Omental fat pad (tissue), 4 donors: ENCODE measurements at places on chromosomes 4 and X. TPM values are rescaled to one million over a fixed set of nuclear protein-coding genes. Genes with fewer than 3 reads are reported as not detected.

Gene ATOH1
- not detected for total RNA-seq

- no peak for DNase-seq
These were observed 32.1 kb upstream of the SLC16A2 start for GRCh38 chrX:74389016-74389722.

GRCh38 chr4:122117743-122118142, 34.4 kb upstream of the BLTP1 start:
- DNase-seq: no peak

Gene GRID2
- not detected for total RNA-seq

DNA sequence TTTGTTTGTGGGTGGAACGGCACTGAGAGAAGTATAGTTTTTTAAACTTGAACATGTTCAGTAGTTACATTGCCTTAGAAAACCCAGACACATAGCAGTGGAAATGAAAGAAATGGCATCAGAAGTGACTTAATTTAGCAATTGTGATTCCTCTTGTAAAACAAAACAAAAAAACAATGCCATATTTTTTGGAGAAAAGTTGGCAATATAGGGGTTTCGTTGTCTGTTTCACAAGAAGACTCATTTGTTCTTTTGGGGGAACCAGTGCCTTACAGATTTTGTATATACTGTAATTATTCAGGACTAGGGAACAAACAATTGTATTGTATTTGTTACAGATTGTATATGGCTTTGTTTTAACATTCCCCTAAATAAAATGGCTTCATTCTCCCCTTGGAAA, 390.7 kb downstream of the UNC5C start:
- DNase-seq: no peak

GRCh38 chr4:143338313-143338712, 1.6 kb downstream of the GAB1 start:
- no peak for DNase-seq

Gene NDUFA1
- 47.0 TPM for total RNA-seq

DNA sequence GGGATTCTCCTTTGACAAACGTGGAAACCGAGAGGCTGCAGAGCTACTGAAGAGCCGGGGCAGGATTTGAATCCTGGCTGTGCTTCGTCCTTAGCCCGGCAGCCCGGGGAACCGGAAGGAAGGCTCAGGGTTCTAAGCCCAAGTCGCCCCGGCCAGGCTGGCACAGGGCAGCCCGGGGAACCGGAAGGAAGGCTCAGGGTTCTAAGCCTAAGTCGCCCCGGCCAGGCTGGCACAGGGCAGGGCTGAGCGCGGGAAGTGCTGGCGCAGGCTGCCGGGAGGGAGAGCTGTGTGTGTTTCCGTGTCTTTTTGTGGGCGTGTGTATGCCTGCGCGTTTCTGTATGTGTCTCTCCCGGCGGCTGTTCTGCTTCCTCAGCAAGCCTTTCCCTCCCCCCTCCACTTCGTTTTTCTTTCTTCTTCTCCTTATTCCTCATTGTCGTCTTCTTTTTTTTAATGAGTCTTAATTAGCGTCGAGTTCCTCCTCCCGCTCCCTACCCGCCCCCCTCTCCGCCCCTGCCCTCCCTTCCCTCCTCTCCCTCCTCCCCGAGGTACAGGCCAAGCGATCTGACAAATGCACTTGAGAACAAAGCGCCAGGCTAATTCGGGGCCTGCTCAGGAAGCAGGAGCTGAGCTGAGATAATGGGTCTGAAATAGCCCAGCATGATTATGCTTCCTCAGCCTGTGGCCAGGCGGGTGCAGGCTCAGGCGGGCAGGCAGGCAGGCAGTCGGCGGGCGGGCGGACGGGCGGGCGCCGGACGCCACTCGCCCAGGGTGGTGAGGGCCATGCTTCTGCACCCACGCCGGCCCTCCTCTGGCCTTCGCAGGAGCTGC, 65.9 kb downstream of the EFNB1 start:
- DNase-seq: no peak

DNA sequence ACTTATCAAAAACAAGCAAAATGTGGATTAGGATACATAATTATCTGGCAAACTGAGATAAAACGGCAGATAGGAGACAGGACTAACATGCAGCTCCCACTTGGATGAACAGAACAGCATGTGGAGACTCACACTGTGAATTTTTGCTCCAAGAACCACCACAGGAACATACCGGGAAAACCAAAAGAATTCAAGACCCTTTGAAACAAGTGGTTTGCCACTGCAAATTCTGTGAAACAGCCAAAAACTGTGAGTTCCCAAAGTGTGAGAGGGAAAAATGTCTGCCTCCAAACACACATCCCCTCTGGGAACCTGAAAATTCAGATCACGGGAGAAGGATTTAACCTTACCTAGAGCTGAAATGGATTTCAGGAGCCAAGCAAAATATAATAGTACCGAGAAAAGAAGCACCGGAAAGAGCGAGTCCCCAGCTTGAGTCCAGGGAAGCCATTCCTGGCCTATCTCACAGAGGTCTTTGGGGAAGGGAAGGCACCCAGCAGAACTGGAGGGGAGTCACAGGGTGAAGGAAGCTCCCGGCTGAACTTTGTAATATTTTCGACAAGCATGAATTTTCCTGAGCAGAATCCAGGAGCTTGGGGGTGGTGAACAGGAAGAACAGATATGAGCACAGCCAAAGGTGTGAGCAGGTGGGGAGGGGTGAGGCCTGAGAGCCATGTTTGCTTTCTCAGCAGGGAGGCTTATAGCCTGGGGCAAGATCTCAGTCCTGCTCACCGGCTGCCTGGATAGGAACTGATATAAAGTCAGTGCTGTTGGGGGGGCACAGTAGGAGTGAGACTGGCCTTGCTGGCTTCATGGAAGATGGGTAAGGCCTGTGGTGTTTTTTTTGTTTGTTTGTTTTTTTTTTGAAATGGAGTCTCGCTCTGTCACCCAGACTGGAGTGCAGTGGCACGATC, 23.9 kb downstream of the MANBA start:
- DNase-seq: no peak

DNA sequence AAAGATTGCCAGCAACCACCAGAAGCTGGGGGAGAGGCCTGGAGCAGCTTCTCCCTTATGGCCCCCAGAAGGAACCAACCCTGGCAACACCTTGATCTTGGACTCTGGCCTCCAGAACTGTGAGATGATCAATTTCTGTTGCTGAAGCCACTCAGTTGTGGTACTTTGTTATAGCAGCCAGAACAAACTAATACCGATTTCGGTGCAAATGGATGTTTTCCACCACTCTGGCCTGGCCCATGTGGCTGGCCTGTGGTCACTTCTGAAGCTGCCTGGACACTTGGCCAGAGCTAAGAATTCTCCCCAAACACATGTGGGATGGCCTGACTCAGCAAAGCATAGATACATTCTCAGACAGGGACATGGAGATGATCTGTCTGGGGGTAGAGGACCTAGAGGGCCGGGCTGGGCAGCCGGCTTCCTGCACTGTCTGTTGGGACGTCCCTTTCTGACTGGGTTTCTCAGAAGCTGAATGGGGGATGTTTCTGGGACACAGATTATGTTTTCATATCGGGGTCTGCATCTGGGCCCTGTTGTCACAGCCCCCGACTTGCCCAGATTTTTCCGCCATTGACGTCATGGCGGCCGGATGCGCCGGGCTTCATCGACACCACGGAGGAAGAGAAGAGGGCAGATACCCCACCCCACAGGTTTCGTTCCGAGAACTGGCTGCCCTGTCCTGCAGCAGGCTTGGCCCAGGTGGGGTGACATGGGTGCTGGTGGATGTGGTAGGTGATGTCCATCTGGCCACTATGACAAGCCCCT, 4.1 kb downstream of the FOXP3 start:
- no peak for DNase-seq

Gene GLRA3
- total RNA-seq: not detected

DNA sequence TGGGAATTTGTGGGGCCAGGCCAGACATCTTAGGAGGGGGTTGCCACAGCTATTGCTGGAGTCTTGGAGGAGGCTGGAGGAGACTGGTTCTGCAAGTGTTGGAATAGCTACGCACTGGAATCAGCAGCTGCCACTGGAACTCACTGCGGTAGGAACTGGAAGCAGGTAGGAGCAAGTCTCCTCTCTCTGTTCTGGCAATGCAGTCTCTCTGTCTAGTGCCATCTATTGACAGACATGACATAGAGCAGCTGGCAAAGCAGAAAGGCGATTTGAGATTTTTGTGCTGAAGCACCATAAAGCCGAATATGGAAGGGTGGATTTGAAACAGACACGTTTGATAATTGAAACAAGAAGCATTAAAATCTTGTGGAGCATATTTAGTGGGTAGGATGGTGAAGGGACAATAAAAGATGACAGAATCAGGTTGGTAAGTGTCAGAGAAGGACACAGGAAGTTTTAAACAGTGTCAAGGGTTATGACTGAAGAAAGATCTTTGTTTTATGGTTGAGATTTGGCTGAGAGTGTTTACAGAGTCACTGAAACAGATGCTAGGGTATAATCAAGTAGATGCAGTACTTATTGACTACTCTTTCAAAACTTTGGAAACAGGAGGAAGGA, 23.5 kb upstream of the SYNPO2 start:
- no peak for DNase-seq
